BJ (cell line): ENCODE measurements at places on chromosomes 5 and 9. TPM values are rescaled to one million over a fixed set of nuclear protein-coding genes. Genes with fewer than 3 reads are reported as not detected.

Gene PCDHGA6
- 3.3 and 4.3 TPM in 2 replicates for polyA plus RNA-seq

DNA sequence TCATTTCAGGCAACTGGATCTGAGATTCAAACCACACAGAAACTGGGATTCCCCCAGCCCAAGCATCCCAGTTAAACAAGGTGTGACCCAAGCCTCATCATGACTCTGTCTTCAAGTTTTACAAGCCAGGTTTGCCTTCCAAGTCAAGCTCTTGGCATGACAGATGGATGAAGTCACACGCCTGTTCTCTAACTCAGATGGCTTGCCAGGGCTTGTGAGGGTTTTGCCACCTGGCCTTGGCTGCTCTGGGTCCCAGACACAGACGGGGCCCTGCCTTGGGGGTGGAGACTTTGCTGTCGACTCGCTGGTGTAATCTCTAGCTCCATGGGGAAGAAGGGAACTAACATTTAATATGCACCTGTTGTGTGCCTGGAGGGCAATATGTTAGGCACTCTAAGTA is 95.8 kb upstream of the RARS1 start:
- no peak for DNase-seq

Gene PCDHB11
- polyA plus RNA-seq, result 0.10 and 0.22 TPM in 2 replicates

DNA sequence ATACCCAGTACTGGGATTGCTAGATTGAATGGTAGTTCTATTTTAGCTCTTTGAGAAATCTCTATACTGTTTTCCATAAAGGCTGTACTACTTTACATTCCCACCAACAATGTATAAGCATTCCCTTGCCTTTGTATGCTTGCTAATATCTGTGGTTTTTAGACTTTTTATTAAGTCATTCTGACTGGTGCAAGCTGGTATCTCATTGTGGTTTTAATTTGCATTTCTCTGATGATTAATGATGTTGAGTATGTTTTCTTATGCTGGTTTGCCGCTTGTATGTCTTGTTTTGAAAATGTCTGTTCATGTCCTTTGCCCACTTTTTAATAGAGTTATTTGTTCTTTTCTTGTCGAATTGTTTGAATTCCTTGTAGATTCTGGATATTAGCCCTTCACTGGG is 512.7 kb upstream of the PAPPA start:
- DNase-seq, result peak; percentile 70

Gene NR2F1-AS1
- 13.7 and 27.3 TPM in 2 replicates for polyA plus RNA-seq

Gene IL13
- polyA plus RNA-seq, result not detected in 2 replicates

Gene LIFR
- polyA plus RNA-seq, result 2.7 and 6.8 TPM in 2 replicates

Gene TLR4
- 5.4 and 9.2 TPM in 2 replicates for polyA plus RNA-seq

- no peak for DNase-seq
Observed at GRCh38 chr5:10579536-10580521, 16.0 kb downstream of the ANKRD33B start.

GRCh38 chr9:126233913-126234525 is 92.6 kb upstream of the MVB12B start:
- DNase-seq, result no peak

- no peak for DNase-seq
Observed at GRCh38 chr9:136774416-136775045, 10.2 kb upstream of the LCN15 start.

GRCh38 chr5:166045961-166046360 is 2245.5 kb upstream of the WWC1 start:
- no peak for DNase-seq

DNA sequence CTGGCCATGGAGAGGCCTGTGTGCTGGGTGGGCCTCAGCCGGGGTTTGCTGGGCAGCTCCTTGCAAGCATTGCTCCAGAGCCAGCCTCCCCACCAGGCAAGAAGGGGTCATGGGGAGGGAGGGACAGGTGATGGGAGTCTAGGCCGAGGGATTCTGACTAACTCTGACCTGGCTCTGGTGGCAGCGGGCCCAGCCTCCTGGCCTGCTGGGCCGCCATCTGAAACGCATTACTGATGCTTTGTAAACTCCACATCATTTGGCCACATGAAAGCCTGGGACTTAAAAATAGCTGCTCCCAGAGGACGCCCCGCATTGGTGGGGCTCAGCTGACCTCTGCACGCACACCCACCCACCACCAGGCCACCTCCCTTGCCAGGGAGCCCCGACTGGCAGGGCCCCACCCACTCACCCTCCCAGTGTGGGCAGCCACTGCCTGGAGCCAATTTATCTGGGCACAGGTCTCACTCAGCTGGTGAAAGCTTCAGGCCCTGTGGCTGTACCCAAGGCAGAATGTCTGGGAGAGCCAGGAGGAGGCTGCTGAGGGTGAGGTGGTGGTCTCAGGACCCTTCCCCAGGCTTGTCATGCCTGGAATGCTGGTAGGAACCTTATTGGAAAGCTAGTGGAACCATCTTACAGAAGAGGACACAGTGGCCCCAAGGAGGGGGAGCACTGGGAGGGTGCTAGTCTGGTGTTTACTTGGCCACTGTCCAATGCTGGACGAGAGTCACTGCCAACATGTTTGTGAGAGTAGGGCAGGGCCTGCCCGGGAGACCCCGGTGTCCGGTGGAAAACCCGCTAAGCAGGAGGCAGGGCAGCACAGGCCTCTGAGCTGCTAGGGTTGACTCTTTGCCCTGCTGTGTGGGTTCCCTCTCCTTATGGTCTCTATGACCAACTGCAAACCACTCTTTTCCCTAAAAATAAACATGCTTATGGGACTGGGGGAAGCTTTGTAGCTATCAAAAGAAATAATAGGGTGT is 10.8 kb downstream of the TCF7 start:
- peak; percentile 87 for DNase-seq

DNA sequence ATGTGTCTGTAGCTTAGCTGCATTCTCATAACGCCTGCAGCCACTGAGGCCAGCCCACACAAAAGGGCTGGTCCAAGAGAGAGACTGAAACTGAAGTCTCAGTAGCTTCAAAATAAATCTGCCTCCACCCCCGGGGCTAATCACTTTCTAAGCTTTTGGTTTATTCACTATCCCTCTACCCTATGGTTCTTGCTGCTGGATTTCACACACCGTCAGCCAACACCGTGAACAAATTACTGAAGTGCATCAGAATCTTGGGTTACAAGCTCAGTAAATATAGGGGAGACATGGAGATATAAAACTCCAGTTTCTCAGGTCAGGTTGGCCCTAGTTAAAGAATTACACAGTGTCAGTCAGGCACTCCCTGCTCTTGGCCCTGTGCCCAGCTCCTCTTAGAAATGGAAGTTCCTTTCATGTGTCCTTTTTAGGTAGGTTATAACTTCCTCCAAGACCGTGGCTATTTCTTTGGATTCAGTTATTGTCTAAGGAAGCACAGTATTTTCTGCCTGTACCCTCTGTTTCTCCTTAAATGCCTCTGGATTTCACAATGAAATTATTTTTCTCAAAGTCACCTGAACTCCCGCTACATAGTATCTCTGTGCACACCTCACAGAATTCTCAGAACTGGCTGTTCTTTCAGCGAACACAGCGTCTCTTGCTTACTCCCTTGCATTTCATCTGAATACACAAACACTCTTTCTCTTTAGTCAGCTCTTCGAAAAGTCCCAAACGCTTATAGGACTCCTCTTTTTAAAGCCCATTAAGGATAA is 112.5 kb downstream of the FAM174A start:
- DNase-seq, result no peak

- no peak for DNase-seq
Observed at GRCh38 chr9:136532799-136533774, 12.8 kb downstream of the NOTCH1 start.

GRCh38 chr9:129570450-129571297 is 50.2 kb downstream of the C9orf50 start:
- peak; percentile 74 for DNase-seq

Gene NREP
- 387 and 609 TPM in 2 replicates for polyA plus RNA-seq

- no peak for DNase-seq
Observed at GRCh38 chr9:81132318-81132717, 557.0 kb downstream of the TLE1 start.

Gene PTPA
- polyA plus RNA-seq, result 171 and 251 TPM in 2 replicates

DNA sequence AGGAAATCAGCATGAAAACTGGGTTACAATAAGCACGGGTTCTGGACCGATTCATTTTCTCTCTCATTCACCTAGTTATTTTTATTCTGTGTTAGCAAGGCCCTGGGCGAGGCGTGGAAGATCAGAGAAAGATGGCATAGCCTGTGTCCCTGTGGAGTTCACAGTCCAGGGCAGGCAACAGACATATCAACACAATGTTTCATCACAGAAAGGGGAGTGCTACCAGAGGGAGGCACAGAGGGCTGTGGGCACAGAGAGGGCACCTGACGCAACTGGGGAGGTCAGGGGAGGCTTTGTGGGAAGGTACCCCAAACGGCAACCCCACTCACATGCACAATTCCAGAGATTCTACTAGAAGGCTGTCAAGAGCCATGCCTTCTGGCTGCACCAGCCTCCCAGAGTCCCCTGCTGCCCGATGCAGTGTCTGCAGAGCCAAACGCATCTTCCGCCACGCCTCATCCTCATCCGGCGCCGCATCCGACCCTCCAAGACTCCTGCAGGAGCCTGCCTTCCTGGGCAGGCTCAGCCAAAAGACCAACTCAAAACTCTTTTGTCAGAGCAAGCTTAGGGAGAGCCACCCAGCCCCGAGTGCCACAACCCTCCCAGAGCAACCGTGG is 1.4 kb downstream of the FAM193B start:
- no peak for DNase-seq

Gene AFAP1L1
- polyA plus RNA-seq, result 1.2 and 1.3 TPM in 2 replicates

DNA sequence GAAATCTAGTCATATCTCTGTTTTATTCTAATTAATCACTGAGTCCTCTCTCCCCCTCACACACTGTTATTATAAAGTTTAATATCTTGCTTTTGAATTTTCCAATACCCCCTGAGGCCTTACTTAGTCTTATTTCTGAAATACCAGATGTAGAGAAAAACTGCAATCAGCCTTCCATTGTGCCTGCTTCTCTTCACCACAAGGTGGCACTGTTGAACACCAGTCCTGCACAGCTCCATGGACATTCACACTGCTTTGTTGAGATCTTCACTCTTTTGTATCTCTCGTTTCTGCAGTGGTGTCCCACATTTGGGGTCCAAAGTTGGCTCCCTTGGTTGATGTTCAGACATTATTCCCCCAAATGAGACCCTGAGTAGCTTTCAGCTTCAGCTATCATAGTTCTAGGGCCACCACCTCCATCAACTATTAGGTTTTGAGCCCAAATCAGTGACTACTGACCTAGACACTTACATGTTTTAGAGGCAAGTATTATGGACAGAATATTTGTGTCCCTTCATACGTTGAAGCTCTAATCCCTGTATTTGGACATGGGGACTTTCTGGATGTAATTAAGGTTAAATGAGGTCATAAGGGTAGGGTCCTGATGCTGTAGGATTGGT is 24.3 kb downstream of the BOD1 start:
- no peak for DNase-seq

DNA sequence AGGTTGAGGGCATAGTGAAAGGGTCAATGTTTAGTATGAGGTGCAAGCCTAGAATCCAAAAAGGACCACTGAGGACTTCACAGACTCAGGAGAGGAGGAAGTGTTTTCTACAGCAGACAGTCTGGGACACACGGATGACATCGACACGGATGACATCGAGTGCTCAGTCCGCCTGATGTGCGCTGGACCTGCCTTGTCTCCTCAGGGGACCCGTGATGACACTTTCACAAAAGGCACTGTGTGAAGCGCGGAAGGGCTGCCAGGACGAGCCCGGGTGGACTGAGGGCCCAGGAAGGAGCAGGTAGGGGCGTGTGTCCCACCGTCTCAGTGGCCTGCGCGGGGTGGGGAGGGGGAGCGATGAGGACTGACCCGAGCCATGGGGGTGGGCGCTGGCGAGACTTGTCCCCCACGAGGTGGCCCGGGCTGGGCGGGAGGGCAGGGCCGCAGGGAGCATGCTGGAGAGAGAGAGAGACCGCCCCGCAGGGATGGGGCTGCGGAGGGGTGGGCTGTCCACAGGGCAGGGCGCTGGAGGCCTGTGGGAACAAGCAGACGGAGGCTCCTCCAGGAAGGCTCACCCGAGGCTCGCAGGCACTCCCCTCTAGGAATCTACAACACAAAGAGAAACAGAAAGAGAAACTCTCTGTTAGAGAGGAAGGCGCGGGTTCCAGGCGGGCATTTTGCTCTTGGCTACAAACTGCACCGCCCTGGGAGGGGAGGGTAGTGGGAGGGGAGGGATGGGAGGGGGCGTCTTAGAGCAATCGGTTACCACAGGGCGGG is 54.9 kb downstream of the USP20 start:
- DNase-seq, result no peak

Gene CARD9
- polyA plus RNA-seq, result 12.9 and 21.3 TPM in 2 replicates

DNA sequence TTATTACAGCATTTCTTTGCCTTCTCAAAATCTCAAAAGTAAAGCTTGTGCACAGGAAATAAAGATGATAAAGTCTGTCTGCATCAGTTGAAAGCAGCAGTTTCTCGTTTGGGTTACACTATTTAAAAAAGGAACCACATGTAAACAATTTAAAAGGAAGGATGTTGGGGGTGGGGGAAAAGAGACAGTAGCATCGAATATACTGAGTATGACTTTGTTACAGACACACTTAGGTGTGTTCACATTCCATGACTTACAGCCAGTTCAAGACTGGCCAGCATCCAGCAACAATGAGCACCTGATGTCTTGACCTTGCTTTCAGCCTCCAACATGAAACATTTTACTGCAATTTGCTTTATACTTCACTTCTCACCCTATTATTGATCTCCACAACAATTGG is 8.7 kb downstream of the GAPT start:
- no peak for DNase-seq

GRCh38 chr5:56388229-56388985 is 155.3 kb upstream of the ANKRD55 start:
- DNase-seq, result no peak

Gene BTNL8
- polyA plus RNA-seq, result not detected in 2 replicates

Gene TMEM174
- not detected in 2 replicates for polyA plus RNA-seq

- no peak for DNase-seq
Observed at GRCh38 chr5:167280111-167280510, 1011.3 kb upstream of the WWC1 start.

Gene STC2
- polyA plus RNA-seq, result 168 and 181 TPM in 2 replicates

DNA sequence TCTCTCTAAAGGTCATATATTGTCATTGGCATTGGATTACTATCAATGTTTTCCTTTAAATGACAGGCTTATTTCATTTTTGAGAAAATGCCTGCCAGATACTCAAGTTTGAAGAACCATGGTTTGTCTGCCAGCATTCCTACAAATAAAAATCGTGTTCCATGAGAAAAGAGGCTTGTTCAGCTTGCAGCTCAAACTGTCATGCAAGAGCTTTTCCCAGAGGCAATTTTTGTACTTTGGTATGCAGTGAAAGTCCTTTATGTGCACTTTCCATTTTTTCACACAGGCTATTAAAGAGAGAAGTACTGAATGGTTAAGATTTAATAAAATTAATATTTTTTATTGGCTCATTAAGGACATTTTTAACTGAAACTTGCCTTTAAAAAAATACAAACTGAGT is 110.4 kb downstream of the FBXO4 start:
- DNase-seq, result no peak

Gene ELAVL2
- 0.04 and 0.28 TPM in 2 replicates for polyA plus RNA-seq

DNA sequence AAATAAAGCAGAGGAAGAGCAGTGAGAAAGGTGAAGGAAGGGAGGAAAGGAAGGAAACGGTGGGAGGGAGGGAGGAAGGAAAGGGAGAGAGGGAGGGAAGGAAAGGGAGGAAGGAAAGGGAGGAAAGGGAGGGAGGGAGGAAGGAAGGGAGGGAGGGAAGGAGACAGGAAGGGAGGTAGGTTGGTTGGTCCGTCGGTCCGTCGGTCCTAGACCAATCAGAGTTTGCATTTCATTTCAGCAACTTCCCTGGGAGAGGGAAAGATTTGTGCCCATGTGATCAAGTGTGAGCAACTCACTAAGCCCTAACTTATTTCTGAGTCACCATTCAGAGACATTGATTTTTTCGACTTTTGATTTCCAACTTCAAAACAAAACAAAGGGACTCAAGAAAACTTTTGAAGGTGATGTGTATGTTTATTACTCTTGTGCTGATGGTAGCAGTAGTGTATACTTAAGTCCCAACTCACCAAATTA is 18.8 kb downstream of the NANS start:
- no peak for DNase-seq

Gene SLC6A18
- not detected in 2 replicates for polyA plus RNA-seq
